ENCODE measurements at places on chromosomes 11 and 22. TPM values are rescaled to one million over a fixed set of nuclear protein-coding genes. Genes with fewer than 3 reads are reported as not detected.

- H3K4me3 ChIP-seq: no peak overlapping the region
- DNase-seq: no peak
- no peaks in the 10 kb centered on the region for H3K27me3 ChIP-seq
- no peak overlapping the region for H3K27ac ChIP-seq
- no peaks in the 10 kb centered on the region for H3K36me3 ChIP-seq
- H3K4me1 ChIP-seq: no peaks in the 10 kb centered on the region
These were observed 124.1 kb downstream of the WNT7B start for GRCh38 chr22:45852826-45853225.

GRCh38 chr22:48085901-48086645 lies 1323.6 kb downstream of the TBC1D22A start:
- H3K36me3 ChIP-seq: no peaks in the 10 kb centered on the region
- no peak overlapping the region for H3K27ac ChIP-seq
- DNase-seq: no peak
- no peaks in the 10 kb centered on the region for H3K27me3 ChIP-seq

The MUC15 gene
- not detected for total RNA-seq

The C11orf71 gene
- total RNA-seq: 13.1 TPM

GRCh38 chr22:49153921-49154320 lies 673.8 kb downstream of the BRD1 start:
- DNase-seq: no peak
- H3K4me1 ChIP-seq: no peaks in the 10 kb centered on the region
- no peak overlapping the region for H3K4me3 ChIP-seq
- no peak overlapping the region for H3K27ac ChIP-seq
- H3K27me3 ChIP-seq: no peaks in the 10 kb centered on the region

- H3K4me3 ChIP-seq: no peak overlapping the region
- H3K36me3 ChIP-seq: no peaks in the 10 kb centered on the region
- H3K4me1 ChIP-seq: no peaks in the 10 kb centered on the region
- no peak for DNase-seq
- no peak overlapping the region for H3K27ac ChIP-seq
These were observed 151.4 kb downstream of the BLID start for GRCh38 chr11:121964591-121964990.

The CASP12 gene
- total RNA-seq: not detected

The PLAAT2 gene
- total RNA-seq: 11.1 TPM

- H3K4me3 ChIP-seq: no peak overlapping the region
- no peak for DNase-seq
- H3K4me1 ChIP-seq: no peaks in the 10 kb centered on the region
- no peaks in the 10 kb centered on the region for H3K27me3 ChIP-seq
- no peak overlapping the region for H3K27ac ChIP-seq
These were observed 7.2 kb downstream of the MICALL1 start for GRCh38 chr22:37913233-37913721.

DNA sequence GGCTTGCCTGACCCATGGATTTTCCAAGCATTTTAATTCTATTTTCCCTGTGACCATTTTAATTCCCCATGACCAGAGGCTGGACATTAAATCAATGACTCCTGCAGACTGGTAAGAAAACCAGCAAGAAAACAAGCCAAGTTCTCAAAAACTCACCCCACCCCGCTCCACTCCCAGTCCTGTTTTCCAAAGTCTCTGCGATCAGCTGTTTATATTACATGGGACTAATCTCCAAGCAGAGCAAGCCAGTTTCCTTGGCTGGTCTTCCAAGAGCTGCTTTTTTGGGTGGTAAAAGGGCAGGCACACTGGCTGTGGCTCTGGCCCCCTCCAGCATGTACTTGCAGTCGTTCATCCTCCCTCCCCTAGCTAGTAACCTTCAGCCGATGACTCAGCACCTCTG lies 97.9 kb downstream of the RRAS2 start:
- no peak for DNase-seq
- no peak overlapping the region for H3K27ac ChIP-seq
- no peaks in the 10 kb centered on the region for H3K27me3 ChIP-seq
- H3K36me3 ChIP-seq: no peaks in the 10 kb centered on the region
- H3K4me1 ChIP-seq: peaks cover 6% of the 10 kb centered on the region

The MB gene
- total RNA-seq: 8.8 TPM

DNA sequence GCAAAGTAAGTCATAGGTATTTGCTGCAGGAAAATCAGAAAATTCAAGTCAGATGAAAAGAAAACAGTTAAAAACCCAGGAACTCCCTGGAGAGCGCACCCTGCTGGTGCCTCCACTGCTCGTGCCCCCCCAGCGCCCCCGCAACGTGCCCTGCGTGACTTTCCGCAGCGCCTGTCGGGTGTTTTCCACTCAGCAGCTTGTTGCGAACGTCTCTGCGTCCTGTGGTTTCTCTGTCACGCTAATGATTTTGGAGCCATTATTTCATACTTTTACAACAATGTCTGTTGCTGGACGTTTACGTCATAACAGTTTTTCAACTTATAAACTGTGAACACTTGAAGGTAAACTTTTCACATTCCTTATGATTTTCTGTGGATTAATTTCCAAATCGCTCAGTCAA lies 5.0 kb downstream of the CRELD2 start:
- no peaks in the 10 kb centered on the region for H3K4me1 ChIP-seq
- no peak for DNase-seq
- no peaks in the 10 kb centered on the region for H3K36me3 ChIP-seq
- no peak overlapping the region for H3K27ac ChIP-seq
- no peak overlapping the region for H3K4me3 ChIP-seq

The HBE1 gene
- 4.0 TPM for total RNA-seq

DNA sequence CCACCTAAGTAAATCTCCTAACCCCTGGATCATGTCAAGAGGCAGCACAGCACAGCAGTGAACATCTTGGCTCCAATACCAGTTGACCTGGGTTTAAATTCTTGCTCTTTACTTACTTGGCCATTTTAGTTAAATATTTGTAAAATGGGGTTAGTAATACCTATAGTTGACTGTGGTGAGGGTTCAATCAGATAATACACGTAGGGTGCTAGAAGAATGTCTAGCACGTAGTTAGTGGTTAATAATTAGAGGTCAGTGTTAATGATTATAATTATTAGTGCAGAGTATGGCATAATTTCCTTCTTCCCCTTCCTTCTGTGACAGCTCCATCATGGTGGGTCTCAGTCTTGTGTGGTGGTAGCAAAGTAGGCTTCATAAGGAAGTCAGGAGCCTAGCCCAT lies 520.8 kb downstream of the INSC start:
- H3K27me3 ChIP-seq: no peaks in the 10 kb centered on the region
- no peak overlapping the region for H3K27ac ChIP-seq
- no peak overlapping the region for H3K4me3 ChIP-seq
- DNase-seq: no peak

DNA sequence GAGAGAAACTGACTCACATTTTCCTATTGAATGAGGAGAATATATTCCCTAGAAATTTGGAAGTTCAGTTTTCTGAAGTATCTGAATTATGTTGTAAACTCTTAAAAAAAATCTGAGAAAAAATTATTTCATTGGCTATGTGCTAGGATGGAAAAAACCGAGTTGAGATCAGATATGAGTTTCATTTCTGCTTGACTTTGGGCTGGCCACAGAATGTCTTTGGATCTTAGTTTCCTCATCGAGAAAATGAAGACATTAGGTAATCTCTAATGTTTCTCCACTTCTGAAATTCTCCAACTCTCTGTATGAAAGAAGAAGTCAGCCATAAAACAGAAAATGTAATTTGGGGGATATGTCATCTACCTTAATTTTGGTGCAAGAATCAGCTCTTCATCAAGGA lies 28.8 kb downstream of the SLN start:
- no peak overlapping the region for H3K27ac ChIP-seq
- no peaks in the 10 kb centered on the region for H3K36me3 ChIP-seq
- H3K4me1 ChIP-seq: no peaks in the 10 kb centered on the region
- no peaks in the 10 kb centered on the region for H3K27me3 ChIP-seq
- no peak overlapping the region for H3K4me3 ChIP-seq

- H3K36me3 ChIP-seq: no peaks in the 10 kb centered on the region
- H3K4me3 ChIP-seq: no peak overlapping the region
- H3K4me1 ChIP-seq: no peaks in the 10 kb centered on the region
- peak; percentile 21 for DNase-seq
- no peak overlapping the region for H3K27ac ChIP-seq
- no peaks in the 10 kb centered on the region for H3K27me3 ChIP-seq
These were observed 1130.4 kb downstream of the LRRC4C start for GRCh38 chr11:40328890-40329614.

The APOBEC3A gene
- total RNA-seq: not detected

GRCh38 chr11:1949302-1949701 lies 2.2 kb downstream of the MRPL23 start:
- H3K36me3 ChIP-seq: no peaks in the 10 kb centered on the region
- no peaks in the 10 kb centered on the region for H3K27me3 ChIP-seq
- H3K27ac ChIP-seq: no peak overlapping the region
- DNase-seq: no peak
- no peaks in the 10 kb centered on the region for H3K4me1 ChIP-seq

The C11orf16 gene
- not detected for total RNA-seq

- no peaks in the 10 kb centered on the region for H3K4me1 ChIP-seq
- no peaks in the 10 kb centered on the region for H3K27me3 ChIP-seq
These were observed 11.5 kb downstream of the NNMT start for GRCh38 chr11:114307524-114308203.

DNA sequence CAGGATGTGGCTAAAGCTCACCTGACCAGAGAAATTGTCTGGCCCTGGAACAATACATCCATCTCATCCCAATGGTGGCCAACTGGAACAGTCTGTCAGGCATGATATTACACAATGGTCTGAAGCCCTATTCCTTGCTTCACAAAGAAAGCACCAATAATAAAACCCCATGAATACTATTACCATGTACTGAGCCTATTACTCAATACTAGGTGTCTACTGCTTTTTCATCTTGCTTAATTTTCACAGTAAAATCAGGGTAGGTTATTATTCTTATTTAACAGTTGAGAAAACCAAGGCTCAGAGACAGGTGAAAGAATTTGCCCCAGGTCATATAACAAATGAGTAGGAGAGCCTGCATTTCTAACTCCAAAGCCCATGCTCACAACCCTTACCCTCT lies 68.9 kb upstream of the CAPRIN1 start:
- no peak overlapping the region for H3K4me3 ChIP-seq
- H3K36me3 ChIP-seq: no peaks in the 10 kb centered on the region
- DNase-seq: no peak
- H3K27me3 ChIP-seq: no peaks in the 10 kb centered on the region
- no peak overlapping the region for H3K27ac ChIP-seq

DNA sequence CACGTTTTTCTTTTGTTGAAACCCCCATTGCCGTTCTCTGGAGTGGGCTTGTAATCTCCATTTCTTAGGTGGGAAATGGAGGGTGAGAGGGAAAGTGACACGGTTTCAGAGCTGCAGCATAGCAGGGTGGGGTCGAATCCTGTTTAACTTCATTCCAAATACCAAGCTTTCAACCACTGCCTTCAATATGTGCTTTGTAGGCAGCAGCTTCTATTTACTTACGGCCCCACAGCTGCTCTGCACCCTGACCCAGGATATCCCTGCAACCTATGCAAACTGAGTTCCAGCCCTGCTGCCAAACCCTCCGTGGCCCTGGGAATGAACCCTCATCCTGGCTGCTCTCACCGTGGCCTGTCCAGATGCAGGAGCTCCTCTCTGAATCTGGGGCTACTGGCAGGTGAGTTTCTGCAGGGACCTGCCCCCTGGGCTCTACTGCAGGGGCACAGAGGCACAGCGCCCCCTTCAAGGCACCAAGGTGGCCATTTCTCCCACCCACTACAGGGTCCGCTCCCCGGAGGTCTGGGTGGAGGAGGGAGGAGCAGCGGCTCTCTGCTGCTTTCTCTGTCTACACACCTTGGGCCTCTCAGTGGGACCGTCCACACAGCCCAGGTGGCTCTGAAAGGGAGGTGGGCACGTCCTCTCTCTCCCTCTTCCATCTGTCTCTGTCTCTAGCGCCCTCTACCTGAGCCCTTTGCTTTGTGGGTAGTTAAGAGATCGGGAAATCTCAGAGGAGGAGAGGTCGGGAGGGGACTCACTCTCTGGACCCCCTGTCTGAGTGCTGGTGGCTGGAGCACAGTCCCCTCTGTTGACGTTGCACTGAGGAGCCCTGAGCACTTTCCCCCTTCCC lies 279.1 kb downstream of the BRD1 start:
- H3K36me3 ChIP-seq: no peaks in the 10 kb centered on the region
- H3K4me1 ChIP-seq: no peaks in the 10 kb centered on the region
- no peak overlapping the region for H3K4me3 ChIP-seq
- no peak overlapping the region for H3K27ac ChIP-seq
- DNase-seq: no peak
- no peaks in the 10 kb centered on the region for H3K27me3 ChIP-seq

DNA sequence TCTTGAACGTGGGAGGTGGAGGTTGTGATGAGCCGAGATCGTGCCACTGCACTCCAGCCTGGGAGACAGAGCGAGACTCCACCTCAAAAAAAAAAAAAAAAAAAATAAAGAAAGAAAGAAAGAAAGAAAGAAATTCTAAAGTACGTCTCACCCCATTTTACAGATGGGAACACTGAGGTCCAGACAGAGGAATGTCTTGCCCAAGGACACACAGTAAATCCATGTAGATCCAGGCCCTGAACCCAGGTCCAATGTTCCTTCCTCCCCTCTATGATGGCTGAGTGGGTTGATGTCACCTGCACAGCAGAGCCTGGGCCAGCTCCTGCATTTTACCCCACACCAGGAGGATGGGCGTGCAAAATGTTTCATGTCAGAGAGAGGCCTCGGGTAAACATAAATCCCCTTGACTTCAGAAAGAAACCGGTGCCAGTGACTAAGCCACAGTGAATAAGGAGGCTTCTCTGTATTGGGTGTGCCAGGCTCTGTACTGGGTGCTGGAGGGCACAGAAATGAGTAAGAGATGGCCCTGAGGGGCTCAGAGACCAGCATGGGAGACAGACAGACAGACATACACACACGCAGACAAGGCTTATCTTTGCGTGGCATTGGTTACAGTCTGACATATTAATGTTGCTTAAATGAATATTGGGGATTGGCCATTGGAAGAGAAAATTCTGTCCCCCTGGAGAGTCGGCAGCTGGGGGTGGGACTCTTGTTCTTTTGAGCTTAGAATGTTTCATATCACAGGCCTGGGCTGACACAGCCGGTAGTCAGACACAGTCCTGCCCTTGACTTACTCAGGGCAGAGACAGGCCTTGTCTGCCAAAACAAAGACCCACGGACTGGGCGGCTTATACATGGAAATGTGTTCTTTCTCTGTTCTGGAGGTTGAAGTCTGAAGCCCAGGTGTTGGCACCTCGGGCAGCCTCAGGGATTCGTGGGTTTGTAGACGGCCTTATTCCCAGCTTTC lies 105.4 kb downstream of the MIAT start:
- no peak overlapping the region for H3K27ac ChIP-seq
- no peaks in the 10 kb centered on the region for H3K27me3 ChIP-seq
- H3K36me3 ChIP-seq: no peaks in the 10 kb centered on the region
- no peaks in the 10 kb centered on the region for H3K4me1 ChIP-seq
- no peak overlapping the region for H3K4me3 ChIP-seq

All from colonic mucosa (tissue), 4 donors.